ENCODE measurements at places on chromosomes 2 and 18.

DNA sequence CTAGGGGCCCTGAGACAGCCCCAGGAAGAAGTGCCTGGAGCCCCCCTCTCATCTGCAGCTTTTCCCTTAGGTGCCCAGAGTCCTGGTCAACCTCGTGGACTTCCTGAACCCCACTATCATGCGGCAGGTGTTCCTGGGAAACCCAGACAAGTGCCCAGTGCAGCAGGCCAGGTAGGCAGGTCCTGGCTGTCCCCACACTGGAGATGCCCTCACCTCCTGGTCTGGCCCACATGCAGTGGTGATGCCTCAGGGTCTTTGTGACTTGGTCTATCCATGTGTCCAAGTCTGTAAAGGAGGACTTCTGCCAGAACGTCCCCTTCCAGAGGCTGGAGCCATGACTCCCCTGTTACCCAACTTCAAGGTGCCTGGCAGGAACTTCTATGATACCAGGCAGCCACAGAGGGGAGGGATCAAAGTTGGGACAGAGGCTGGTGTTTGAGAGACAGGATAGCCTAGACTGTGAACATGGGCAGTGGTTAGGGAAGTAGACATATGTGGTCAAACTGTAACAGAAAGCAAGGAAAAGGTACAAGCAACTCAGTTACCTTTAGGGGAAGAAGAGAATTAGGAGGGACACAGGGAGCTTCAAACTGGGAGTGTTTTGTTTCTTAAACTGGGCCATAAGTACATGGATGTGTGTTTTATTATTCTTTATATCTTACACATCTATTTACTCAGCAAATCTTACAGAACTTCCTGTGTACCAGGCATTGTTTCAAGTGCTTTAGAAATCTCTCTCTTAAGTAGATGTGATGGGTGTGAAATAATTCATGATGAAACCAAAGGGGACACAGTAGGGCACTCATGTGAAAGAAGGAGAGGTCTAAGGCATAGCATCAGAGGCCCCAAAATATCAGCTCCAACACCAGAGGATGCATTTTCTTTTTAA is 107.1 kb downstream of the PLB1 start:
- no peak for DNase-seq

- peak; percentile 65 for DNase-seq
These were observed 36.6 kb upstream of the NDUFV2 start for GRCh38 chr18:9065864-9066263.

DNA sequence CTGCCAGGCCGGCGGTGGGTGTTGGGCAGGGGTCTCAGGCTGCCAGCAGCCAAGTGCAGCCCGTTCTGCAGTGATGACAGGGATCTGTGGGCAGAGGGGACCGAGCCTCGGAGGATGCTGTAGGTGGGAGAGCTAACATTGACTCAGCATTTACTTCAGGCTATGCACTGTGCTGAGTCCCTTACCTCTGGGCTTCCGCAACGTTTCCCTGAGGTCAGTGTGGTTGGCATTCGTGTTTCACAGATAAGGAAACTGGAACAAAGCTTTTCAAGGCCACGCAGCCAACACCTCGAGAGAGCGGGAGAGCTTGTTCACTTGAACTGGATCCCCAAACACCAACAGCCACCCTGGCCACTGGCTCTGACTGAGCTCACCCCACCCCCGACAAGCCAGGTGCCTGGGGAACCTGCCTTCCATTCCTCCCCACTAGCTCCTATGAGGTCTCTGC is 839 bp upstream of the GPR148 start:
- peak; percentile 10 for DNase-seq

DNA sequence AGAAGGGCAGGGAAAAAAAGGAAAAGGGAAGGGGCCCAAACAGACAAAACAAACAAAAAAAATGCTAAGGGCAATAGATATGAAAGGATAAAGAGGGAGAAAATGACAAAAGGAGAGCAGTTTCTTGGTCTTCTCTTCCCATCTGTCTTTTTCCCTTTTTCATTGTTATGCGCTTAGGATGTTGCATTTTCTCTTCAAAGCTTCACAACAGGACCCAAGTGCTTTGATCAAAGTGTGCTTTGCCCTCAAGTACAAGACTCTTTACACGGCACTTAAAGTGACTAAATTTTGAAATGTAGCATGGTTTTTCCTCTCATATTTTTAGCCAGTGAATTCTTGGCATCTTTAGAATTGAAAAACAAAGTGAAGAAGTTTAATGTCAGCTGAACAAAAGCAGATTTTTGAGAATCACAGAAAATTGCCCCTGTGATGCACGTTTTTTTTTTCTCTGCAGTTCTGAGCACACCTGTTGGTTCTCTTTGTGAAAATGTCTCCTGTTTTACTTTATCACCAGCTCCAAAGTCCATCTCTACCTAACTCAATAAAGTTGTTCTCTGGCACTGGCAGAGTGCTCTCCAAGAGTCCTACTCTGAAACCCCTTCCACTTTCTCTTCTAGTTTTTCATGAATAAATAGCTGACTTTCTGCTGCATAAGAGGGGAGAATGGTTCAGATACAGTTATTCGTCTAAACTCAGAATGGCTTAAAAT is 126.6 kb downstream of the KCNH7 start:
- no peak for DNase-seq

GRCh38 chr2:10554961-10555809 is 107.1 kb upstream of the ODC1 start:
- no peak for DNase-seq

GRCh38 chr18:72174972-72175649 is 369.0 kb downstream of the CBLN2 start:
- DNase-seq = no peak

GRCh38 chr2:148528356-148529064 is 116.0 kb upstream of the EPC2 start:
- no peak for DNase-seq

- DNase-seq = no peak
These were observed 73.5 kb upstream of the LHCGR start for GRCh38 chr2:48829036-48829435.

GRCh38 chr2:16725549-16725948 is 59.9 kb upstream of the CYRIA start:
- no peak for DNase-seq
